Fibroblast of skin of right biceps (primary cell): ENCODE measurements at places on chromosomes 1 and 21.
A peak's percentile ranks its signal among the peaks of the same experiment; 100 is the strongest.

DNA sequence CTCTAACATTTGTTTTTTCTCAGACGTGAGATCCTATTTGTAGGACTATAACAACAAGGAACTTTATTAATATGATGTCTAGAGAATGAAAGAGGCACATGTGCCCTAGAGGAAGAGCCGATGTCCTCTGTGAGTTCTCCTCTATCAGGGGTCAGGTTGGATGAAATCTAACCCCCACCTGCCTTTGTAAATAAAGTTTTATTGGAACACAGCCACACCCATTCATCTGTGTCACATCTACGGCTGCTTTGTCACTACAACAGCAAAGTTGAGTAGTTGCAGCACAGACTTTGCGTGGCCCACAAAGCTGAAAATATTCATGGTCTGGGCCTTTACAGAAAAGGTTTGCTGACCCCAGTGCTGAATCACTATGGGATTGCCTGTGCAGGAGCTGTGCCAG is 571 bp upstream of the CAPN9 start:
- no peak for DNase-seq

DNA sequence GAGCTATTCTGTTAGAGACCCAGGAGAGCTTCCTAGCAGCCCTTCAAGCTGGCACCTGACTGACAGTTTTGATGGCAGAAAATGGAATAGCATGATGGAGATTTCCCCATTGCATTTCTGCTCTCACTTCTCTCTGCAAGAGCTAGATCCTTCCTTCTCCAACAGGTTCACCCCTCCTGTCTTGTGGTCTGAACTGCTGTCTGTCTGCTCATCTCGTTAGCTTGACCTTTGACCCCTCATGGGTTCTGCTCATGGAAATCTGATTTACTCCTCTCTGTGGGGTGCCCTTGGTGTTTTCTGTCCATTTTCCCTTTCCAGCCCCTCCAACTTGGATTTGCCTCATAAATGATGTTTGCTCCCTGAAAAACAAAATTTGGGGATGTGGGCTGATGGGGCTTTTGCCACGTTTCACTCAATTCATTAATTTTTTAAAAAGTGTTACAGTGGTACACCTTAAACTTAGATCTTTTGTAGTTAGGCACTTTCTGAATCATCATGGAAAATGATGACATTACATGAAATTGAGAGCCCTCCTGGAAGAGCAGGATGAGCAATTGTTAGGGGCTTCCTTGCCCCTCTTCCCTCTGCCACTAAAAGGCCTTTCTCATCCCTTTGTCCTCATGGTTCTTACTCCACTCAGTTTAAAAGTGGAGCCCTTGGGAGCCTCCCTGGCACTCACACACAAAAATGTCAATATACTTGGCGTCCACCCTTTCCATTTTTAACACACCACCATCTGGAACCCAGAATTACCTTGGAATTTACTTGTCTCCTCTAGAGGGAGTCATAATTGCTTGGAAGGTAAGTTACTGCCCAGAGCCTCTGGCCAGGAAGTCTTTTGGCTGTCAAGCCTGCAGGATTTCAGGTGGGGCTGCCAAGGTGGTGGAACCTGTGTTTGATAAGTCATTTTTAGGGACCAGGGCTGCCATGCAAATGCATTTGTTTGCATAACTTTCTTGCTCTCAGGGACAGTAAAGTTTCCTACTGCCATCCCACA is 31.9 kb upstream of the IL19 start:
- peak; percentile 38 for DNase-seq

DNA sequence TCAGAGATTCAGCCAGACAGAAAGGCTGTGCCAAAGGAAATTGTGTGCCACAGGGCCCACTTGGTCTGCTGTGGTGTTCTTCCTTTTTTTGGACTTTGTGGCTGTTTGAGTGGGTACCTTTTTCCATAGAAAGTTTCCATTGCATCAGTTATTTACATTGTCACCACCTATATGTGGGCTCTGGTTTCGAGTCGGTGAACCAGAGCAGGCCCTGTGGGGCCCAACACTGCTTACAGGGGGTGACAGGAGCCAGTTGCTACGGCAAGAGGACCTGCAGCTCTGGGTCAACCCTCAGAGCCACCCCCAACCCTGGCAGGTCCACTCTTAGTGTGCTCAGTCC is 157.0 kb upstream of the EDN2 start:
- no peak for DNase-seq

DNA sequence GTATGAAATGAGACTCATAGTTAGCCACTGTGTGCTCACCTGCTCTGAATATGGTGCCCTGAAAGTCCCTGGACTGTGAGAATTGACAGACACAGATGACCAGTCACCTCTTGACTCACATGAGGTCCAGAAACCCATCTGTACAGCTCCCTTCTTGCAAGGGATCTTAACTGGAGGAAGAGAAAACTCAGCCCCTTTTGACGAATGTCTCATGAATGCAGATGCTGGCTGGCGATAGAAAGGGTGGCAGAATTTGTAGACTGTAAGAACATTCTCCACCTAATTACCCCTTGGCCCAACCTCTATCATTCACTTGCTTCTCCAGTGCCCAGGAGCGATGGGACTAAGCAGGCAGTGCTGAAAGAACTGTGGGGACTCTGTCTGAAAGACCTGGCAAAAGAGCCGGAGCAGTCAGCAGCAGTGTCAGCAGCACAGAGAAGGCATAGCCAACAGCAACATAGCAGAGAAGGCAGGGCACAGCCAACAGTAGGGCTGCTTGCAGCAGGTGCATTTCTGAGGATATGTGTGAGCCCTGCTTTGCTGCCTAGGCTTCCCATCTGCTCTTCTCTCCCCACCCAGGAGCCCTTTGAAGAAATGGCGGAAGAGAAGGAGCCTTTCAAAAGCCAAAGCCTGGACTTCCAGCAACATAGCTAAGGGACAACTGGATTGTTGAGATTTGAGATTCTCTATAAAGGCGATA is 25.8 kb upstream of the IFNGR2 start:
- no peak for DNase-seq

DNA sequence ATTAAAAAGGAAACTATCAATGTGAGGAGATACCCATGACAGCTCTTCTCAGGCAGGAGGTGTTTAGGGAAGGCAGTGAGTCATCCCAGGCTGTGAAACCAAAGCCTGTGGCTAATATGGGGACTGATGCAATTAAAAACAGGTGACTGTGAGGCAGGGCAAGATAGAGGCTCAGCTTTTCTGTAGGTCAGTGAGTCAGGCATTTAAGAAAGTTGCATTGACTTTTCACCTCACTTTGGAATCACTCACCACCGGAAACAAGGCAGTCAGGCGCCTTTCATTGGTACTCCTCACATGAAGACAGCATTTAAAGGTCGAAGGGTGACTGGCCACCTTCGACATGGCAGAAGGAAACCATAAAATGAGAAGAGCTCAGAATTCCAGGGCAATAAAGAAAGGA is 54.5 kb downstream of the PAPPA2 start:
- DNase-seq = peak; percentile 51

DNA sequence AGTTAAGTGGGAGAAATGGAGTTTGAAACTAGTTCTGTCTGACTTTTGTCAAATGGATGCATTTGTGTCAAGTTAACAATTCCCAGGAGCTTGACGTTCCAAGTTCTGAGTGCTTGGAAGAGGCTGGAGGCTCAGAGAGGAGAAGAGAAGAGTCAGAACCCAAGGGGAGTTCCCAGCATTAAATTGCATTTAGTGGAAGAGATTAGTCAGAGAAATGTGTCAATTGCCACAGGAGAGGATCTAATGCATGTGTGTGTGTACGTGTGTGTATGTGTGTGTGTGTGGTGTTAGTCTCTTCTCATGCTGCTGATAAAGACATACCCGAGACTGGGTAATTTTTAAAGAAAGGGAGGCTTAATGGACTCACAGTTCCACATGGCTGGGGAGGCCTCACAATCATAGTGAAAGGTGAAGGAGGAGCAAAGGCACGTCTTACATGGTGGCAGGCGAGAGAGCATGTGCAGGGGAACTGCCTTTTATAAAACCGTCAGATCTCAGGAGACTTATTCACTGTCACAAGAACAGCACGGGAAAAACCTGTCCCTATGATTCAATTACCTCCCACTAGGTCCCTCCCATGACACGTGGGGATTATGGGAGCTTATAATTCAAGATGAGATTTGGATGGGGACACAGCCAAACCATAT is 101.5 kb upstream of the TMEM51 start:
- no peak for DNase-seq

DNA sequence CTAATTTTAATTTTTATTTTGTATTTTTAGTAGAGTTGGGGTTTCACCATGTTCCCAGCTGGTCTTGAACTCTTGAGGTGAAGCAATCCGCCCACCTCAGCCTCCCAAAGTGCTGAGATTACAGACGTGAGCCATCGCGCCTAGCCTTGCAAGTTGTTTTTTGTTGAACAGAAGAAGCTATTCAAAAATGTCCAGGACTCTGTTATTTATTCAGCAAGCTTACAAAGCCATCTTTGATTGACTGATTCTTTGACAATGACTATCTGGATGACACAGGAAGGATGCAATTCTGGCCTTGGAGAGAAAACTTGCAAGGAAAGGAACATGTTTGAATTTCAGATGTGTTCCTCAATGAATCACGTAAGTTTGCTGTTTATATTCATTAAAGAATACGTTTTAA is 63.5 kb downstream of the MAP3K7CL start:
- no peak for DNase-seq

GRCh38 chr21:44749759-44750674 is 38.6 kb upstream of the TSPEAR start:
- no peak for DNase-seq

DNA sequence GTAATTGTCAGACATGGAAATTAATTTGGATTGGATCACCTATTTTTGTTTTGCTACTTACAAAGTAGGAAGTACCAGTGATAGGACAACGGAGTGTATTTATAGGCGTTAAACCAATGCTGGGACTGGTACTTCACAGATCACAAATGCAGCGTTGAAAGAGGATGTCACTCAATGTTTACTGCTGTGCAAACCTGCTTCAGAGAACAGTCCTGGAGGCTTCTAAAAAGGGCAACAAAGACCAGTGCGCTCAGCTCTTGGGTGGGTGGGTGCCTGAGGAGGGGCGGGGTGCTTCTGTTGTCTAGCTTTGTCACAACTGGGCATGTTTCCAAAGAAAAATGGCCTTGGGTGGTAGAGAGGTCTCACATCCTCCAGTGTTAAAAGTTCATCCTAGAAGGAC is 2.1 kb downstream of the C1orf21 start:
- DNase-seq = no peak

DNA sequence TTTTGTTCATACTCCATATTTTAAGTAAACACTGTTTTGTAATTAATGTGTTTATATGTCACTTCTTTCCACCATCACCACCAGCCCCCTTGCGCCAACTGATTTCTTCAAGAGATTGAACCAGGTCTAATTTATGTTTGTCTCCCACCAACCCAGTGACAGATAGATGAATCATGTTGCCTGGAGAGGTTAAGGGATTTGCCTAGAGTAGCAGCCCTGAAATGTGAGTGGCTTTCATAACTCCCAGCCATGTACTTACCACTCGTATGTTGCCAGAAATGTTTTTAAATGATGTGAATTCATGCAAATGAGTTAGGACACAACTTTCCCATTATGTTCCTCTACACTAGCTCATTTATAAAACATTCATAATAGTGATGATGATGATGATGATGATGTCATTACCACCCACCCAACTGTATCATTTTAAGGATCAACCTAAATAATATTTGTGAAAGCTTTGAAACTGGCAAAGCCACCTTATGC is 86.9 kb downstream of the LRRC8D start:
- DNase-seq = peak; percentile 87

- peak; percentile 78 for DNase-seq
Observed at GRCh38 chr1:8423692-8424538, 106.0 kb downstream of the SLC45A1 start.

DNA sequence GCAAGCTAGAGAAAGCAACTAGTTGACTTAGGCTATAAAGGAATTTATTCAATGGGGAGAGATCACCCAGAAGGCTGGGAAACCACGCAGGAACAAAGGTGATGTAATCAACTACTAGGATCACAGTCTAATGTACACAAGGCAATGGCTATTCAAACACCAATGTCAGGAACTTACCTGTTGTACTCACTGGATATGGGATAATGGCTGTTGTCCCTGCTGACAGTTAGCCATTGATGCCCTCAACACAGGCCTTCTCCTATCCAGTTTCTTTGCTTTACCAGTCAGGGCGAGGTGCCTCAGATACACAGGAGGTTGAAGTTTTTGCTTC is 32.3 kb downstream of the C21orf91 start:
- DNase-seq = no peak

DNA sequence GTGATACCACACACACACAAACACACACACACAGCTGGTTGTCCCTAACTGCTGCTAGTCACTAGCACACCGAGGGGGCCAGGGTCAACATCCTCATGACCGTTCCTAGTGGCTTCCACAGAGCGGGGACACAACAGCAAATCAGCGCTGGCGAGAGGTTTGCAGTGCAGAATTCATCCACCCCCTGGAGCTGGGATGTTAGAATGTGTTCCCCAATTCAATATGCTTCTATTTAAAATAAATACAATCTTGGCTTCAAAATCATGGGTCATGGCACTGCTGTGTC is 16.2 kb upstream of the C2CD2 start:
- no peak for DNase-seq

DNA sequence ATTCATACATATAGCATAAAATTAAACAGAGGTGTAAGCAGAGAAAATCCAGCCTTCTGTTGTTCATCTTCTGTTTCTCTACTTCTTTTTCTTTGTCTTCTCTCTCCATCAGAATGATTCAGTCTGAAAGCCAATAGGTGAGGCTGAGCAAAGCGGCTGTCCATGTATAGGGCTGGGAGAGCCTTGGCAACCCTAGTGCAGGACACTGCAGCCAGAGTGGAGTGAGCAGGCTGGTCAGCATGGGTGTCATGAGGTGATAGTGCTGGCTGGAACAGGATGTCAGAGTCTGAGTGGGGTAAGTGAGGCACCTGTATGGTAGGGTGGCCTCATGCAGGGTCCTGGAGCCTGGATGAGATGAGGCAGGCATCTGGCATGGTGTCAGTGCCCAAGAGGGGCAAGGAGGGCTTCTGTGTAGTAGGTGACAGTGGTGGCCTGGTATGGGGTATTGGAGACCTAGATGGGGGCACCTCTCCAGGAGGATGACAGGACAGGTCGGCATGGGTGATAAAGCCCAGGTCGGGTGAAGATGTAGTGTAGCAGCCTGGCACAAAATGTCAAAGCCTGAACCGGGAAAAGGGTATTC is 45.5 kb upstream of the GTF2B start:
- DNase-seq = no peak

- peak; percentile 93 for DNase-seq
Observed at GRCh38 chr1:54273092-54273794, 73.3 kb downstream of the MRPL37 start.

DNA sequence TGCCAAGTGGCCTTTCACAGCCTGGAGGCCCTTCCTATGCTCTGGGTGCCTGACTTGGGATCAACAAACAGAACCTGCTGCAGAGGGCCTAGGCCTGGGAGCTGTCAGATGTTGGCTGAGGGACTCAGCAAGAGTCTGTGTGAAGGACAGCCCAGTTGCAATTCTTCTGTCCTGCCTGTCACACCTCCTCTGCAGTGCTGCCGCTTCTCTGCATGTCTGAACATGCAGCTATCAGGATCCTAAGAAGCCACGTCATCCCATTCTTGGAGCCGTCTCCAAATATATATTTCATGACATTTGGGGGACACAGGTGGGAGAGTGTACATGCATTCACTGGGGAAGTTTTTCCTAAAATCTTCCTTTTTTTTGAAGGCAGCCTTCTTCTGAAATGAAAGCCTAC is 8.6 kb downstream of the FCAMR start:
- DNase-seq = no peak
